ENCODE measurements at places on chromosomes 3 and 15. TPM values are rescaled to one million over a fixed set of nuclear protein-coding genes. Genes with fewer than 3 reads are reported as not detected.

Gene IGSF10
- total RNA-seq = 0.78 TPM

Gene CCR9
- total RNA-seq = not detected

Gene TGM4
- 0.08 TPM for total RNA-seq

Gene IMPG2
- not detected for total RNA-seq

Gene MTFMT
- 28.1 TPM for total RNA-seq

Gene CD96
- not detected for total RNA-seq

Gene IL17RB
- 0.94 TPM for total RNA-seq

Gene MCF2L2
- total RNA-seq = 0.15 TPM

Gene APOD
- 0.72 TPM for total RNA-seq

Gene MYO1E
- 211 TPM for total RNA-seq

Gene FBXW12
- not detected for total RNA-seq

Gene IQCF5
- not detected for total RNA-seq

Gene FGF12
- total RNA-seq = 0.61 TPM

Gene SIDT1
- total RNA-seq = 0.38 TPM

Gene AQR
- total RNA-seq = 35.5 TPM

Gene PAK6
- total RNA-seq = 0.19 TPM

Gene IGDCC3
- 0.09 TPM for total RNA-seq

Gene C3orf85
- not detected for total RNA-seq

Gene U2SURP
- total RNA-seq = 112 TPM

Gene INSYN1
- 2.1 TPM for total RNA-seq
